ENCODE measurements at places on chromosomes 6 and 20.

GRCh38 chr20:37297066-37297736 is 7.7 kb downstream of the MANBAL start:
- no peak for DNase-seq

GRCh38 chr20:50892394-50892793 is 38.8 kb downstream of the ADNP start:
- no peak for DNase-seq

- DNase-seq = no peak
Observed at GRCh38 chr6:44169154-44169553, 10.5 kb downstream of the CAPN11 start.

GRCh38 chr6:21605166-21605565 is 11.6 kb downstream of the SOX4 start:
- DNase-seq = no peak

- no peak for DNase-seq
Observed at GRCh38 chr6:137651591-137652335, 157.6 kb upstream of the OLIG3 start.

GRCh38 chr6:28693751-28694443 is 168.2 kb downstream of the GPX5 start:
- no peak for DNase-seq

DNA sequence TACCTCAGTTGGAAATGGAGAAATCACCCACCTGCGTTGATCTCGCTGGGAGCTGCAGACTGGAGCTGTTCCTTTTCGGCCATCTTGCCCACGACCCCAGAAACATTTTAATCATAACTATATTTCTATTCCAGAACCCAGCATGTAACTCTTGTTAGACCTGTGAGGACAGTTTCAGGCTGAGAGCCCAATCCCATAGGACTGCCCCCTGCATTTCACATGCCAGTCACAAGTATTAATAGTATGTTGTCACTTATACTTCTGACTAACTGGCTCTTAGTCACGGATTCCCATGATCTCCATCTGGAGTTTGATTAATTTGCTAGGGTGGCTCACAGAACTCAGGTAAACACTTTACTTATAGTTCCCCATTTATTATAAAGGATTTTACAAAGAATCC is 96.0 kb upstream of the PRND start:
- no peak for DNase-seq

DNA sequence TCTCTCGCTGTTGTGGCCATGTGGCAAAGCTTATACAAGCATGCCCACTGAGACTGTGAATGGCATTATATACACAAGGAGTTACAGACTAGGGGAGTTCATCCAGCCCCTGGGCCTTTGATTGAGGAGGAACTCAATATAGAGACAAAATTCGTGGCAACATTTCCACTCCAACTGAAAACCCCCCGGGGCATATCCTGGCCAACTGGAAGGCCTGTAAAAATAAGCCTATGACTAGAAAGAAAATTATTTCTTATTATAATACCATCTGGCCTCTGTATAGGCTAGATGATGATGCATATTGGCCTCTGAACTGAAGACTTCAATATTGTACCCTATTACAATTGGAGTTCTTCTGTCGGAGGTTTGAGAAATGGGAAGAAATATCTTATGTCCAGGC is 175.5 kb upstream of the GJE1 start:
- no peak for DNase-seq

- no peak for DNase-seq
Observed at GRCh38 chr20:23314699-23315098, 35.9 kb upstream of the NXT1 start.

GRCh38 chr20:4999788-5000187 is 1.5 kb downstream of the SLC23A2 start:
- DNase-seq = no peak

DNA sequence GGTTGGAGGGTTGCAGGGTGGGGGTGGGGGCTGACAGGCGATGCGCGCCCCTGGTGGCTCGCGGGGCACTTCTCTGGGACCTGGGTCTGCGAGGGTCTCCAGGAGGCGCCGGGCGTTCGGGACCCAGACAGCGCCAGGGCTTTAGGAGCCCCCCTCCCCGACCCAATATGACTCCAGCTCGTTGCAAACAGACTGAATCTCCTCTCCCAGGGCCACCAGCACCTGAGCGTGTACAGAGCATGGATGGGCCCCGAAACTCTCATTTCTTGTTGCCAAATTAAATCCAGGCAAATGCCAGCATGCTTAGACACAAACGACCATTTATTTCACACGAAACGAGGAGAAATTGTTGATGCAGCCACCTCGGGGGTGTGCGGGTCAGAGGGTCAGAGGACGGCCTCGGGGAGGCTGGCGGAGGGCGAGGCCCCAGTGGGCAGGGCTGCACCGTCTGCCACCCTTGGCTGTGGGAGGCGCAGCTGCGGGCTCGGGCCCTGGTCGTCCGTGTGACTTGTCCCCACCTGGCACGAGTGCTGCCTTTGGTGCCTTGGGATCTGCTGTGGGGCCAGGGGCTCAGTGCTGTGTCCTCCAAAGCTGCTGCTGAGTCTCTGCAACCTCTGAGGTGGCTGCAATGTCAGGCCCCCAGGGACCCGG is 20.9 kb upstream of the GATA5 start:
- no peak for DNase-seq

- no peak for DNase-seq
Observed at GRCh38 chr20:43302936-43303335, 113.2 kb upstream of the PTPRT start.

DNA sequence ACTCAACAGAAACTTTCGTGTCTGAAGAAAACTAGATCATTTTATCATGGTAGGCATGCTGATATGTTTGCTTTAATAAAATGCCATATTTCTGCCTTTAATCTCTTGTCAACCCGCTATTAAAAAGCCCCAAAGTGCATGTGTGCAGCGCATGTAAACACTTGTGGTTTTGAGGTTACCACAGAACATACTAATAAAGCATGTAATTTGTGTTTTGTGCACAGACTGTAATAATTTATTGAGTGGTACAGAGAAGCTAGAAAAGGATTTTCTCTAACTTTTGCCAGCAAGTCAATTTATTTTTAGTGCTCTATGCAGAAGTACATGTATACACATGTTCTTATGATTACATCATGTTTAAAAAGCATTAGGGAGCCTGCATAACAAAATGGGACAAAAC is 349.9 kb upstream of the SLC35B3 start:
- DNase-seq = no peak

DNA sequence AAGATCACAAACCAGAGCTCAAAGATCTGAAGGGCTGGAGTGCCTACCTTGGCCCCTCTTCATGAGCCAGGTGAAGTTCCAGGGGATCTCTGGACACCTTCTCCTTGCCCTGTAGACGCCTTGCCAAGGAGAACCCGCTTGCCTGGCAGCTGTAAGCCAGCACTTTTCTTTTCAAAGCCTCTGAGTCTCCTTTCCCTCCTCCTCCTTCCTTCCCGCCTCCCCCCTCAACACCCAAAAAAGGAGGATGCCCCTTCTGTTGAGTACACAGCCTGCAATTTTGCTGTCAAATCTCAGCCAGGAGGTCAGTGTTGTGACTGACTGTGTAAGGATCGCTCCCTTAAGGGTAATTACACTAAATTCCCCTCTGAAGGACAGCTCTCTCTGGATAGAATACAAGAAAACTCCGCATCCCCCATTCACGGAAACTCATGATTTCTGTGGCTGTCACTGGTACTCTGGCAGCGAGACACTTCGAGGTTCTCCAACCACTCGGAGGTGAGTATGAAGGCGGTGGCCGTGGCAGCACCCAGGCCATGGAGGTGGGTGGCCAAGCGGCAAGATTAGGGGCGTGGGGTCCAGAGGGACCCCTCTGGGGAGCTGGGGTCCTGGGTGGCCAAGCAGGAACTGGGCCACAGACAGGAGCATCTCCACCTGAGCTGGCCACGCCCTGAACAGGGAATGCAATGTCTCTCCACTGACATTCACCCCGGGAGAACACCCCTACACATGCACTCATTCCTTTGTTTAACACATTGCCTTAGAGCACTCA is 23.2 kb upstream of the FOXP4 start:
- no peak for DNase-seq

GRCh38 chr20:2817341-2817726 is 1.2 kb downstream of the TMEM239 start:
- DNase-seq = no peak

DNA sequence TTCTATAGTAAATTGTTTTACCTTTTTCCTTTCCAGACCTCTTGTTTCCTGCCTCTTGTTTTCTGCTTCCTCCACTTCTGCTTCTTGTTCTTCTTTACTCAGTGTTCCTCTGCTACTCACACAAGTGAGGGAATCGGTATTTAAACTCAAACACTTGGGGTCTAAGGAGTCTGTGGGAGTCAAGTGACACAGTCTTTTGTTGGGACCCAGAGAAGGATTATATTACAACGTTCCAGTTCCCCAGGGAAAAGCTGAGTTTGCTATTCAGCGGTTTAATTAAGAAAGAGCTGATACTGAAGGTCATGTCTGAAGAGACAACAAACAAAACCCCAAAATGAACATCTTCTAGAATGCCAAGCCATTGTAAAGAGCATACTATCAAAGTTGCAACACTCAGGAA is 107.8 kb upstream of the CITED2 start:
- no peak for DNase-seq

- DNase-seq = no peak
Observed at GRCh38 chr20:32112841-32113240, 3.3 kb downstream of the TM9SF4 start.

GRCh38 chr6:36912030-36912454 is 26.3 kb downstream of the C6orf89 start:
- no peak for DNase-seq

GRCh38 chr6:44667668-44668390 is 280.3 kb downstream of the CDC5L start:
- DNase-seq = peak; percentile 26

- no peak for DNase-seq
Observed at GRCh38 chr6:118683881-118684872, 32.8 kb upstream of the CEP85L start.

- DNase-seq = no peak
Observed at GRCh38 chr6:144909753-144910285, 624.7 kb downstream of the UTRN start.

GRCh38 chr20:51811042-51811355 is 8.7 kb upstream of the SALL4 start:
- DNase-seq = no peak

- DNase-seq = no peak
Observed at GRCh38 chr6:34285448-34286164, 36.8 kb upstream of the SMIM29 start.

- DNase-seq = peak; percentile 74
Observed at GRCh38 chr6:36360241-36361054, 23.8 kb upstream of the BNIP5 start.

- no peak for DNase-seq
Observed at GRCh38 chr20:10573273-10573950, 100.4 kb downstream of the JAG1 start.

DNA sequence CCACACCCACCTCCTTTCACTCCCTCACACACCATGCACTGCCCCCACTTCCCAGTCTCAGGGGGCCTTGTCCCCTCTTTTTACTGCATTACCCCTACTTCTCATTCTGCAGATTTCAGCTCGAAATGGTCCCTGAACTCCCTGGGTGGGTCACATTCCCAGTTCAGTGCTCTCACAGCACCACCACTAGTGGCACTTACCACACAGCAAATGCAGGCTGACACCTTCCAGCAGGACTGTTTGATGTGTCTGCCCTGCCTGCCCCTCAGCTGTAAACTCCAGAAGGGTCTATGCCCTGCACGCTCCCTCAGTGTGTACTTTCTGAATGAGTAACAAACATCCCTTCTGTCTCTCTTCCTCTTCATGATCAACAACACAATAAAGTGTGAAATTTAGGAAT is 4.0 kb downstream of the DYNLT1 start:
- DNase-seq = no peak

DNA sequence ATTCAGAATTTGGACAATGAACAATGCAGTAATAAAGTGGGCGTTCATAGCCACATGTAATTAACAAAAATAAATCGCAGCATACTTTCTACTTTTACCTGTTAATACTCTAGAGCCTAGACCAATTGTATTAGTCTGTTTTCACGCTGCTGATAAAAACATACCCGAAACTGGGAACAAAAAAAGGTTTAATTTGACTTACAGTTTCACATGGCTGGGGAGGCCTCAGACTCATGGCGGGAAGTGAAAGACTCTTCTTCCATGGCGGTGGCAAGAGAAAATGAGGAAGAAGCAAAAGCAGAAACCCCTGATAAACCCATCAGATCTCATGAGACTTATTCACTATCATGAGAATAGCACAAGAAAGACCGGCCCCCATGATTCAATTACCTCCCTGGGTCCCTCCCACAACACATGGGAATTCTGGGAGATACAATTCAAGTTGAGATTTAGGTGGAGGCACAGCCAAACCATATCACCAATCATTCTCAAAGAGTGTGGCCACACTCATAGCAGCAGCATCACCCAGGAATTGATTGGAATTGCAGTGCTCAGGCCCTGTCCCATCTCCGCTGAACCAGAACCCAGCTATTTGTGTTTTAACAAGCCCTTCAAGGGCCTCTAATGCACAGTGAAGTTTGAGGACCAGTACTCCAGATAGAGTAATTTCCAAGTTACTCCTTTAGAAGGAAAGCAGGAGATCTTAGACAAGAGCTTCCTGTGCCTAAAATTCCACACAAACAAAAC is 650.0 kb downstream of the KIF16B start:
- DNase-seq = no peak

GRCh38 chr20:4985658-4986057 is 15.7 kb downstream of the SLC23A2 start:
- no peak for DNase-seq

- peak; percentile 20 for DNase-seq
Observed at GRCh38 chr6:79947191-79948186, at the start of gene ELOVL4. Gene ELOVL4 (minus strand): TSS chr6:79947553. CDS start chr6:79947279, 274 bp downstream.

DNA sequence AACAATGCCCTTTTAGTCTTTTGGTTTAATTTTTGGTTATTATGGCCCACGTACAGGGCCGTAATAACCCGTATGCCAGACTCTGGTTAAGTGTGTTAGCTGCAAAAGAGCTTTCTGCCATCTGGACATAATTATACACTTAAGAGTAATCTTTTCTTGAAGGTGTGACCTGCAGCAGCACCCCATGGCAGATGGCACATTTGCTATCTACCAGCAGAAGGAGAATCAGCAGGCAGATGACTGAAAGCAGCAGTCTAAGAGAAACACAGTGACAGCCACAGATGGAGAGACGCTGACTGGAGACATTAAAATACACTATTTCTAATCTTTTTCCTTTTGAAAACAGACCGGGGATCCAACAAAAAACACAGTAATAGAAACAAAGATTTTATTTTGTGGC is 18.7 kb downstream of the ASF1A start:
- no peak for DNase-seq

DNA sequence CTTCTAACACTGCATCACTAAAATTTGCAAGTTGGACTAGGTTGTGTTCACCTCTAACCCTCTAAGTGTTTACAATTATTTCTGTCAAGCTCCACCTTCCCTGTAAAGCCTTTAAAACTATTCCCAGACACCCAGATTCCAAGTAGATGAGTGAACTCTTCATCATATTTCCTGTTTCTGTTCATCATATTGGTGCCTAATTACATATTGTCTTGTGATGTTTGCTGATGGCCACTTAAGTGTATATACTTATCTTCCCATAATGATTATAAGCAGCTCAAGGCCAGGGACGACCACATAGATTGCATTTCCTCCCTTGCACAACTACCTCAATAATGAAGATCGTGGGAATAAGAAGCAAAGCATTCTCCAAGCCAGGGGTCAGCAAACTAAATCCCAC is 16.8 kb downstream of the TNFRSF21 start:
- DNase-seq = no peak

- no peak for DNase-seq
Observed at GRCh38 chr6:82348130-82348529, 15.5 kb upstream of the TPBG start.

- no peak for DNase-seq
Observed at GRCh38 chr20:10177326-10177725, 41.3 kb upstream of the SNAP25 start.
